Forelimb muscle (tissue), 1 donor: ENCODE measurements at places on chromosomes 12 and 14. TPM values are rescaled to one million over a fixed set of nuclear protein-coding genes. Genes with fewer than 3 reads are reported as not detected.

- no peak for DNase-seq
Observed at GRCh38 chr12:12474931-12475795, 87.5 kb downstream of the DUSP16 start.

- DNase-seq: no peak
Observed at GRCh38 chr14:27739657-27740156, 1026.9 kb upstream of the FOXG1 start.

- no peak for DNase-seq
Observed at GRCh38 chr12:70551731-70552130, 85.5 kb downstream of the PTPRB start.

- DNase-seq: no peak
Observed at GRCh38 chr12:105418229-105418628, 87.7 kb downstream of the C12orf75 start.

DNA sequence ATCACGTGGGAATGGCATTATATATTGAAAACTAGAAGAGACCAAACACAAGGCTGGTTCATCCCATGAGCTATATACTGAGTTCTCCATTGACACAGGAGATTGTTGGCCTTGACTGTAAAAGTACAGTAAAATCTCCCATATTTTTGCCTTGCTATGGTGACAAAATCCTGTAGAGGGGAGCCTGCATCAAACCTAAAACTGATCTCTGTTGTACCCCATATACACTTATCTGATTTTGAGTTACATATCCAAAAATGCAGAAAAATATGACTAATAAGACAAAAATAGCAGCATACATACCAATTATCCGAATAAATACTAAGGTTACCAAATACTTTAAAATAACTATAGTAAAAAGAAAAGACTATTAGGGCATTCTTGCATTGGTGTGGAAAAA, 60.4 kb downstream of the TMTC3 start:
- no peak for DNase-seq

DNA sequence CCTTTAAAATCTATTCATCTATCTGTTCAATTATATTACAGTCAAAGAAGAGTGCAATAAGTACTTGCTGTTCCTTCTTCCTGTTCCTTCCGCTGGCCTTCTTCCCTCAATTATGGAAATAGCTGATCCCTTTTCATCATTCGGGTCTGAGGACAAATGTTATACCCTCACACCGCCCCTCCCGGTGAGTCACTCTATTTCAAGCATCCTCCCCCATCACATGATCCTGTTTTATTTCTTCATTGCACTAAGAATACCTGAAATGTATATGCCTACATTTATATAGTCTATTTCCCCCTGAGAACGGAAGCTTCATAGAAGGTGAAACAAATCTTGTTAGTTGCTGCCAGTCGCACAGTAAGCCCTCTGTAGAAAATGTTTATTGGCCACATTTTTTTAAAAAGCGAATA, 2.5 kb downstream of the SLC38A1 start:
- no peak for DNase-seq

DNA sequence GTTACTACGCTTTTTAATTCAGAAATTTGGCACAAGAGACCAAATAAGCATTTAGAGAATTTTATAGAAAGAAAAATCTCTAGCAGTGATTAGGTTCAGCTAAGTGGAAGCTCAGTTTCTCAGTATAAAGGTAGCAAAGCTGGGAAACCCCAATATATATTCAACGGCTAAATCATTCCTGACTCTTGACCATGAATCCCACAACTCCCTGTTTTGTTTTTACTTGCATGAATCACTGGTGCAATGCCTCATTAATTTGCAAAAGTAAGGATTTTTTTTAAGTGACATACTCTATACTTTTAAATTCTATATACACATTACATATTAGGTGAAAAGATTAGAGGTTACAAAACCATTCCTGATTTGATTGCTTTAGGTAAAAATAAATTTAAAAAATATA, 74.3 kb upstream of the PLEKHG7 start:
- DNase-seq: no peak

- DNase-seq: no peak
Observed at GRCh38 chr14:51334566-51334965, 94.5 kb downstream of the TMX1 start.

DNA sequence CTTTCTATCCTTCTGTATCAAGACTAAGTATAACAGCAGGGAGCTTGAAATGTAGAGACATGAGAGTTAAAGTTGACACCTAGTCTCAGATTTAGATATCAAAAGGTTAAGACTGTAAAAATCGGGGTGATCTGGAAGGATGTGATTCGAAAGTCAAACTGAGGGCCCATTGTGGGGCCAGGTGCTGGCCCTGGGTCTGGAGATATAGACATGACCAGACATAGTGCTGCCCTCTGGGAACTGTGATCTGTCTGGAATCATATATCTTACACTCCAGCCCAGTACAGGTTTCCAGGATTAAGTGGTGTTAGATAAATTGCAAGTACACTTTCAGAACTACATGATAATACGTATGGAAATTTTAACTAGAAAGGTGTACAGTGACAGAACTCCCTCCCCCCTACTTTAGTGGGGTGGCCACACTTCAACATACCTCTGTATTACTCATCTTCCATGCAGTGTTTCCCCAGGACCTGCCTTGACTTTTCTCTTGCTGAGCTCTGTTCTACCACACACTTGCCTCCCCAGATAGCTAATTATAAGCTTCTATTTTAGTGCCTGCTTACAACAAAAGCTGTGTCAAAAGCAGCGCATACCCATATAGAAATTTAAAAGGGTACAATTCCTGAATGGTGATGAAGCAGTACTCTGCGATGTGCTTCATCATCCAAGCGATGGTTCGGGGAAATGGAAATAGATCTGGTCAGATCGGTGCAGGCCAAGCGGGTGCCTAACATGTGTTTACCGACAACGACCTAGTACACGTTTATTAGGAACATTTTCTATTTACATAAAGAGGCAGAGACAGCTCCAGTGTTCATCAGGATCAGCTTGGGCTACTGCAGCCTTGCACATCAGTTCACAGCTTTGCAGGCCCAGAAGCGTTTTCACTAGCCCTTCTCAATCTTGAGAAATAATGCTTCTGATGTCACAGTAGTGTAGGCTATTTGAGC, 68.7 kb downstream of the ARF6 start:
- DNase-seq: no peak

- DNase-seq: peak; percentile 93
Observed at GRCh38 chr14:31456841-31457664, at the start of gene DTD2. DTD2 (minus strand) TSS chr14:31457506; CDS start chr14:31457393, 113 bp downstream.

DNA sequence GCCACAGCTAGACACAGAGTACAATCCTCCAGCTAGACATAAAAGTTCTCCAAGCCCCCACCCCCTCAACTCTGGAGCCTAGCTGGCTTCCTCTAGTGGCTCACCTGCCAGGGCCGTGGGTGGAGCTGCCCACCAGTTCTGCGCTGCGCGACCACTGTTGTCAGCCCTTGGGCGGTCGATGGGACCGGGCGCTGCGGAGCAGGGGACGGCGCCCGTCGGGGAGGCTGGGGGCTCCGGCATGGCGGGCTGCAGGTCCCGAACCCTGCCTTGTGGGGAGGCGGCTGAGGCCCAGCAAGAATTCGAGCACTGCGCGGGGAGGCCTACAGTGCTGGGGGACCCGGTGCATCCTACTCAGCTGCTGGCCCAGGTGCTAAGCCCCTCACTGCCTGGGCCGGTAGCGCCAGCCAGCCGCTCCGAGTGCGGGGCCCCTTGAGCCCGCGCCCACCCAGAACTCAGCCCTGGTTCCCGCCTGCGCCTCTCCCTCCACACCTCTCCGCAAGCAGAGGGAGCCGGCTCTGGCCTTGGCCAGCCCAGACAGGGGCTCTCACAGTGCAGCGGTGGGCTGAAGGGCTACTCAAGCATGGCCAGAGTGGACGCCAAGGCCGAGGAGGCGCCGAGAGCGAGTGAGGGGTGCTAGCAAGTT, 51.0 kb downstream of the RTN1 start:
- no peak for DNase-seq

DNA sequence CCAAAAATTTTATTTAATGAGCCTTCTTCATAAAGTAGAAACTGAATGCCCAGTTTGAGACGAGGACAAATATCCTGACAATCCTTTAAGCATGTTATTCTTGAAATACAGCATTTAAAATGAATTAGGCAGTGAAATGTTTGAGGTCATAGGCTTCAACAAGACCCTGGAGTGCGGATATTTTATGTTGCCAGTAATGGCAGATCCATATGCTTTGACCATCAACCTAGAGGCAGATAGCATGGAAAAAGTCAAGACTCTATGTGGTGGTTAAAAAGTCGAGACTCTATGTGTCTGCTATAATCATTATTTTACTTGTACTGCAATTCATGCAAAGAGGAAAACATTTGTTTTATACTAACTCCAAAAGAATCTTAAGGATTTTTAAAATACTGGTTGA, 2.0 kb upstream of the MAP4K5 start:
- DNase-seq: no peak

DNA sequence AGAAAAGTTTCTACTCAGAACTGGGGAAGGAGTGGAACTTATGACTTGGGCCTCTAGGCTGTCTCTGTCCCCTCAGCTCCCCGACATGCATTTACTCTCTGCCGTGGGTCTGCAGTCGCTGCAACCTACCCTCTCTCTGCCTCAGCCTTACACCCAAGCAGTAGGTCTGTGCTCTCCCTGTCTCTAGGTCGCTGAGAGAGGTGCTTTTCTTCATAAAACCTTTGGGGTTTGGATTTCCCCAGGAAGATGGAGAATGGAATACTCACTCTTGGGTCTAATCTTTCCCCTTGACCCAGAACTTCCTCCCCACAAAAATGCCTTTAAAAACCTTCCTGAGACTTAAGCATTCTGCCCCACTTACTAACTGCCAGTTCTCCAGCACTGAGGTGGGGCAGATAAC, 12.9 kb downstream of the GPR84 start:
- DNase-seq: no peak

GRCh38 chr12:131940141-131940547, 9.6 kb upstream of the EP400 start:
- DNase-seq: no peak

GRCh38 chr12:79143803-79144202, 279.2 kb downstream of the SYT1 start:
- DNase-seq: no peak

DNA sequence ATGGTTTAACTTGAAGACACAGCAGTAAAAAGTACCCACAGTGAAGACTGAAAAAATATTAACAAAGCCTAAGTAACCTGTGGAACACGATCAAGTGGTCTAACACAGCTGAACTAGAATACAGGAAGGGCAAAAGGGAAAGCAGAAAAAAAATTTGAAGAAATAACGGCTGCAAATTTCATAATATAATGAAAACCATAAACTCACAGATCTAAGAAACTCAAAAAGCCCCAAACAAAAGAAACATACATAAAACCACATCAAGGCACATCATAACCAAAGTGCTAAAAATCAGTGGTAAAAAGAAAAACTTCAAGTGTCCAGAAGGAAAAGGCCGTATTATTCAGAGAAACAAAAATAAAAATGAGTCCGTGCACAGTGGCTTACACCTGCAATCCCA, 30.9 kb downstream of the SPPL3 start:
- DNase-seq: no peak

GRCh38 chr12:1099158-1099557, 108.1 kb downstream of the ERC1 start:
- no peak for DNase-seq

- DNase-seq: no peak
Observed at GRCh38 chr14:93533437-93533836, 102.7 kb downstream of the UNC79 start.

DNA sequence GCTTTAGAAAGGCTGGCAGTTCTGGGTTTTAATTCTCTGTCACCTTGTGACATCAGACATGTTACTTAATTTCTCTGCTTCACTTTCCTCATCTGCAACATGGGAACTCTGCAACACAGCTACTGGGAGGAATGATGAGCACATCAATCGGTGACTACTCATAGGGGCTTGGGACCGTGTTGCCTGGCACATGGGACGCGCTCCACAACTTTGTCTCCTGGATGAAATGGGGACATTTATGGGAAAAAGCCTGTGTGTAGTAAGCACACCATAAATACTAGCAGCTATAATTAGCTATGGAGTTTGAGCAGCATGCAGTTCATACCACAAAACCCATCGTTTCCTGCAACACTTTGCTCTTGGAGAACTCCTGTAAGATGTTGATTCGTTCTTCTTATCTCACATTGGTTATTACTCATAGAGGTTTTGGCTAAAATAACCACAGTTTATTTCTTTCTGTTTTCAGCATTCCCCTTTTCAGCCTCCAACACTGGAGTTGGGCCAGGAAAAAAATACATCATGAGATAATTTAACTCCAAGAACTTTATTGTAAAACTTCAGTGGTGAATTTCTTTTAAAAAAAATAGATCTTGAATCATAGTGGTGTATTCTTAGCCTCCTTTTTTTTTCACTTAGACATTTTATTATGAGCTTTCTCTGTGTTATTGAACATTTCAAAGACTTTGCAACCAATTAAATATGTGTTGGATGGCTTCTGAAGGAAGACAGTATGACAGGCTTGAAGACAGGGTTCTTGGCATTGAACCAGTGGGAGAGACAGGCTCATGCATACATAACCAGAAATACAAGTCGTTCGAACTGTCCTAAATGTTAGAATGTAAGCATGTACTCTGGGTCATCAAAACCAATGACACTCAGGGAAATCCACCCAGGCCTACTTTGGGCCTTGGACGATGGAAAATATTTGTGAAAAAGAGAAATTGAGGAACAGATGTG, 72.7 kb downstream of the RIN3 start:
- peak; percentile 78 for DNase-seq

- DNase-seq: no peak
Observed at GRCh38 chr14:101500681-101501080, 60.6 kb upstream of the DIO3 start.

DNA sequence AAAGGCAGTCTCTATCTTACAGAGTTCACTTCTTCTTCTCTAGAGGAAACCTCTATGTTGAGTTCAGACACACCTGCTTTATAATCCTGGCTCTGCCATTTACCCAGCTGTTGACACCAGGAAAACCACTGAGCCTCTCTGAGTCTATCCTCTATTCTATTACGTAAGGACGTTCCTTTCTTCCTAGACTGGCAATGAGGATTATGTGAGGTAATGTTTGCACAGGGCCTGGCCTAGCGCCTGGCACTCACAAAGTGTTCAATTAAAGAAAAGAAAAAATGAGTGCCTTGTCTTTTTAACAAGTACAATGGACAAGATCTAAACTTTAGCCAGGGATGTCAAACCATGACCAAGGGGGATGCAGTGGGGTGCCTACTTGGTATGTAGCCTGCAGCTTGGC, 641.9 kb upstream of the TBX3 start:
- DNase-seq: no peak

DNA sequence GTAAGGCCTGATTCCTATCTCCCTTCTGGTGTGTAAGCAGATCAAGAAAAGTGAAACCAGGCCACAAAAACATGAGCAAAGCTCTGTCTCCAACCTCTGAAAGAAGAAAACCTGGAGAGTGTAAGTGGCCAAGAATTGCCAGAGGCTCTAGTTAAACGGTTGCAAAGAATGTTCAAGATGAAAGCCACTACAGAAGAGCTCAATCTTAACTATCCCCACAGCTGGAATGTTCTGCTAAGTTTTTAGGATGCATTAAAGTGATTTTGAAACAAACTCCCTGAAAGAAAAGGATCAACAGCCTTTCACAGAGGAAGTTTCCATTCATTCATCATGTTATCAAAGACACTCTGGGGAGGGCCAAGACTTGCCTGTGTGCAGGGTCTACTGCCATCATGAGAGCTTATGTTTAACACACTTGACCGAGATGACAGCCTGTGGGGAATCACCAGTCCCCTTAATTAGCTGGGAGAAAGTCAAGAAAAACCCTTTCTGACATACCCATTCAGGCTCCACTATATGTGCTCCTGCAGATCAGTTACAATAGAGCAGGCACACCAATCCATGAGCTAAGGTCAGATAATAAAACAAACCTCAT, 128.0 kb upstream of the OVCH1 start:
- DNase-seq: no peak

Gene SLC5A8
- 0.04 TPM for polyA plus RNA-seq

Gene AQP5
- 0.38 TPM for polyA plus RNA-seq

Gene HCAR1
- polyA plus RNA-seq: 0.10 TPM

Gene C12orf54
- polyA plus RNA-seq: 0.44 TPM

Gene XPOT
- 34.4 TPM for polyA plus RNA-seq

Gene COCH
- 6.9 TPM for polyA plus RNA-seq

Gene MFAP5
- 143 TPM for polyA plus RNA-seq
